8988T (cell line): ENCODE measurements at places on chromosomes 5 and 9.

DNA sequence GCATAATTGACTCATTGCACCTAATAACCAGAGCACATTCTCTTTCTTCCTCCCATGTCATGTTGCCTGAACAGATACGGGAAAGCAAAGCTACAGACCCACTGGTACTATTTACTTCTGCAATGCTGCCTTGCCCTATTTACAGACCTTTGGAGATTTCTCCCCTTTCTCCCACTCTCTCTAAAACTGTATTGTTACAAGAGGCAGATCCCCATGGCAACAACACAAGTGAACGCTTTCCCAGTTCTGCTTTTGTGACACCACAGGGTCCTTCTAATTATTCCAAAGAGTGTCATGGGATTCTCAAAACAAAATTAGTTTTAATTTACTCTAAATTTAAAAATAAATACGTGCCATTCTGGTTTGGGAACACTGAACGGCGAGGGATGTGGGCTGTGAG, 104.7 kb downstream of the KCTD16 start:
- DNase-seq: no peak

DNA sequence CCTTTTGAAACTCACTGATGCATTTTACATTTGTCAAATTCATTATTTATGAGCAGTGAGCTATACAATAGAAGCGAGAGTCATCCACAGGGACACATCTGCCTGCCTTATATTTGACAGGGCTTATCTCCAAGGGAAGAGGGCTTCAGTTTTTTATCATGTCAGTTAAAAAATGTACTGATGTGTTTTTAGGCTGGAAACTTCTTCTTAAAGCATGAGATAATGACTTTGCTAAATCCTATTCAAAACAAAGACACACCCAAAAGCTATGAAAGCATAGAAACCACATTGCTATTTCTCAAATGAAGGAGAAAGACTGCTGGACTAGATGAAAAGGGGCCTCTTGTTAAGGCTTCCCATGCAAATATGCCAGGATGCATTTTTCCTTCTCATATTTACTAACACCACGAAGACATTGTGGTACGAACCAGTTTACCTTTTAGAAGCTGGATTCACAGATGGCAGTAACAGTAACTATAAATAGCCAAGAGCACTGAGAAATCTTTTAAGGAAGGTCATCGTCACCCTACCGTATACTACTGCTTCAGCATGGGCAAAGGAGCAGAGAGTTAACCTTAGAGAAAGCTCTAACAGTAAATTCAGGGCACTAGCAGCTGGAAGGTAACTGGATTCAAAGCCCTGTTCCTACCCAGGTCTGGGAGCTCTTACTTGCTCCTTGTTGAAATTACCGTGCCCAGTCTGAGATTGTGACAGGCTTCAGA, 86.3 kb upstream of the IFNK start:
- no peak for DNase-seq

GRCh38 chr5:111865356-111865755, 108.4 kb upstream of the NREP start:
- no peak for DNase-seq

DNA sequence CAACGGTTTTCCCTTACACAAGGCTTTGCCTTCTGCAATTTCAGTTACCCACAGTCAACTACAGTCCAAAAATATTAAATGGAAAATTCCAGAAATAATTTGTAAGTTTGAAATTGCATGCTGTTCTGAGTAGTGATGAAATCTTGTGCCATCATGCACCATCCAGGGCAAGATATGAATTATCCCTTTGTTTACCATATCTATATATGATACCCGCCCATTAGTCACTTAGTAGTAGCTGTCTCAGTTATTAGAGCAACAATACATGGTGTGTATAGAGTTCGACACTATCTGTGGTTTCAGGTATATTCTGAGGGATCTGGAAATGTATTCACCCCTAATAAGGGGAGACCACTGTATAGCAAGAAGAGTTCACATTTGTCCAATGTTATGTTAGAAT, 29.4 kb downstream of the ERBIN start:
- DNase-seq: no peak

DNA sequence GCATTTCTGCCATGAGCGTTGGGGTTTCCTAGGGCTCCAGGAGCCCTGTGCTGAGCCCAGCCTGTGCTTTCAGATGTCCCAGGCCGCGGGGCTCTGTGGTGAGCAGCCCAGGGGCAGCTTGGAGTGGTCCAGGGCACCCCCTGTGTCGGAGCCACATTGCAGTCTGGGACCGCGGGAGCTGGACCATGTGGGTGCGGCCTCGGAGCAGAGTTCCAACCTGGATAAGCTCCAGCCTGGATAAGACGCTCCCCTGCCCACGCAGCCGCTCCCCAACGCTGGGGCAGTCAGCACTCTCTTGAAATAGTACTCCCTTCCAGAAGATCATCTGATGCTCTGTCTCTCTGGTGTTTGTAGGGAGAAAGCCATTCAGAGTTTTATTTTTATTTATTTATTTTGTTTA, 111.1 kb downstream of the WNK2 start:
- no peak for DNase-seq
